GM12864 (cell line): ENCODE measurements at places on chromosomes 1 and 21.

- DNase-seq = no peak
These were observed 192.4 kb upstream of the CSF3R start for GRCh38 chr1:36675106-36675505.

GRCh38 chr1:183953031-183953430 lies 84.5 kb downstream of the COLGALT2 start:
- DNase-seq = no peak

GRCh38 chr1:1594602-1595260 lies 5.2 kb downstream of the FNDC10 start:
- no peak for DNase-seq

DNA sequence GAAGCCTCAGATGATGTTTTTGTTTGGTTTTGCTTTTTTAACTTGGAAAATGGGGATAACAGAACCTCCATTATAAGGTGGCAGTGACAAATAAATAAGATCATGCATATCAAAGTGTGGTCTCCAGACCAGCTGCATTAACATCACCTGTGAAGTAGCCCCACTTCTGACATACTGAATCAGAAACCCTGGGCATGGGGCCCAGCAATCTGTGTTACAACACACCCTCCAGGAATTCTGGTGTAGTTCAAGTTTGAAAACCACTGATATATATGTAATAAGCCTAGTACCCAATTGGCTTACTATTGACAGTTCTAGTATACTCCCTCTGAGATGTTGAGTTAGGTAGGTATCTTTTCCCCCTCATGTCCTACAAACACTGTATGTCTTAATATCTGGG lies 24.1 kb upstream of the RNF19B start:
- DNase-seq = no peak

- no peak for DNase-seq
These were observed 361.0 kb downstream of the ADGRL2 start for GRCh38 chr1:82161700-82162141.

GRCh38 chr1:171576144-171576543 lies 45.9 kb upstream of the MYOCOS start:
- no peak for DNase-seq

- DNase-seq = no peak
These were observed 14.8 kb downstream of the ADORA3 start for GRCh38 chr1:111488669-111489068.

- DNase-seq = no peak
These were observed 4.5 kb downstream of the AKNAD1 start for GRCh38 chr1:108852221-108852975.

DNA sequence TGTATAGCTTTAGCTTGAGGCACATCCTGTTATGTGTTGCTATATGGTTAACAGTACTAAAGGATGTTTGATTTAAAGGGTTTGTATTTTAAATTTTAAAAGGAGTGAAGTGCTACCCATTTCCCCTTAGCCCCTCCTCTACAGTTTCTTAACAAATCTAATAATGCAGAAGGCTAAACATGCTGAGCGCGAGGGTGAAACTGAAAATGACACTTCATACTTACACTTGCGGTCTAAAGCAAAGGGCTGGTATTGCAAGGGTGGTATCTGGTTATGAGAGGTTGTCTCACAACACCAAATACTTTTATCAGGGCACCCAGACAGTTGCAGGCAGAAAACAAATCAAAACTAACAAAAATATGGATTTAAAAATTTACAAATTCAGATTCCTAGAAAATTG lies 172.3 kb downstream of the SIPA1L2 start:
- DNase-seq = peak; percentile 26

GRCh38 chr1:119634016-119634415 lies 14.1 kb downstream of the ZNF697 start:
- DNase-seq = no peak

GRCh38 chr1:155086856-155087535 lies 8.4 kb downstream of the EFNA3 start:
- DNase-seq = no peak

- DNase-seq = no peak
These were observed 35.1 kb upstream of the SEC16B start for GRCh38 chr1:178004926-178005391.

GRCh38 chr1:219621047-219621786 lies 8.3 kb upstream of the ZC3H11B start:
- DNase-seq = no peak

GRCh38 chr1:222071387-222071786 lies 329.5 kb upstream of the DUSP10 start:
- no peak for DNase-seq

DNA sequence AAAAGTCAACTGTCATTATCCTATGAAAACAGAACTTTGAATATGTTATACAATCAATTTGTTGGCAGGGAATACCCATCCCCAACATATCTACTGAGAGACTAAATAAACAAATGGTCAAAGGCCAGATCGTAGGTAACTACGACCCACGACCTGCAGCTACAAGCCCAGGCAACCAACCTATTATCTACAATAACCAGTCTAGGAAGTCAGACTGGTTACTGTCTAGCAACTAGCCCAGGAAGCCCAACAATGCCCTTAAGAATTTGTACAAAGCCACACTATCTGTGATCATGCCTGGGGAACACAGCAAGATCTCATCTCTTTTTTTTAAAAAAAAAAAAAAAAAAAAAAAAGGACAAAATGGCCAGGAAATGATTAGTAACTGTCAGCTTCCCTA lies 58.7 kb downstream of the SMYD3 start:
- DNase-seq = no peak

DNA sequence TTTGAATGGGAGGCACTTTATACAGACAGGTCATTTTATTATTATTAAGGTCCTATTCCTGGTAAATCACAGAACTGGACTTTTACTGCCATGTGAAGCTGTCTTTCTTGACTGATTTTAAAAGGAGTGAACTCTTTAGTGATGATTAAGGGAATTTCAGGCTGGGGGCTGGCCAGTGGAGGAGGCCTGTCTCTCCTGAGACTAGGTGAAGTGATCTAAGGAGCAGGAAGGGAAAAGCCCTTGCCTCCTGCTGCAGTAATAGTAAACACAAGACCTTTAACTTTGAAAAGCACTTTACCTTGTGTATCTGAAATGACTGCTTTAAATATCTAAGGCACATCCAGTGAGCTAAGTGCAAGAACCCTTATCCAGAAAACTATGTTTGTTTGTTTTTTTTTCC lies 118.0 kb upstream of the SPAG17 start:
- DNase-seq = no peak

GRCh38 chr1:79255421-79255820 lies 248.9 kb upstream of the ADGRL4 start:
- no peak for DNase-seq

- DNase-seq = no peak
These were observed 174 bp downstream of the SH3BP5L start for GRCh38 chr1:248825573-248825908.
